NCI-H1694 treated with DMSO at 0.1 percent for 48 hours (cell line): ENCODE measurements at places on chromosomes 5 and 9.

DNA sequence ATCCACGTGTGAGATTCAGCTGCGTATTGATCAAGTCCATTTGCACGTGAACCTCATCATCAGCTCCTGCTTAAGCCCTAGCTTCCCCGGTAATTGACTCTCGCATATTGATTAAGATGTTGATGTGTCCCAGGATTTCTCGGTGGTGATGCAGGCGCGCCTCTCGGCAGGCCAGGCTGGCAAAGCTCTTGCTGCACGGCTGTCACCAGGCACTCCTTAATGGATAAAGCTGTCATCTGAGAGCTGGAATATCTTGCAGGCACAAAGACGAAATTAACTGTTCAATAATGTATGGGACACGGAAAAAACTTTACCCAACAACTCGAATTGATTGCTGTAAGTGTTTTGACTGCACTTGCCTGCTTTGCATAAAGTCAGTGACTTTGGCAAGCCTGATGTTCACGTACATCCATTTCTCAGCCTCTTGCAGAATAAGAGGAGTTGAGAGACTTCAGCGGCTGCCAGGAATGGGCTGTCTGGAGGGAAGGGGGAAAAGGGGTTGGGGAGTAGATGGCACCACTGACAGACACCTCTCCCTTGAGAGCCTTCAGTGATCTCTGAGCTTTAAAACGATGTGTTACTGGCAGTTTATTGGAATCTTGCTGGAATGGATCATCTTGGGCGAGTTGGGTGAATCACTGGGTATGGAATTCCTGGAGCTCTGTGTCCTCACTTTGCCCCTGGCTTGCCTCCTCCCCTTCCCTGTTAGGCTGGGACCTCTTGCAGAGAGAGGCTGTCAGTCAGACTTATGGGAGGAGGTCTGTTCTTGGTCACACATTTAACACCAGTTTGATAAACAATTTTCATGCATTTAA is 650.3 kb downstream of the CCDC171 start:
- no peak for DNase-seq

GRCh38 chr5:129079496-129079895 is 15.1 kb upstream of the ISOC1 start:
- no peak for DNase-seq

DNA sequence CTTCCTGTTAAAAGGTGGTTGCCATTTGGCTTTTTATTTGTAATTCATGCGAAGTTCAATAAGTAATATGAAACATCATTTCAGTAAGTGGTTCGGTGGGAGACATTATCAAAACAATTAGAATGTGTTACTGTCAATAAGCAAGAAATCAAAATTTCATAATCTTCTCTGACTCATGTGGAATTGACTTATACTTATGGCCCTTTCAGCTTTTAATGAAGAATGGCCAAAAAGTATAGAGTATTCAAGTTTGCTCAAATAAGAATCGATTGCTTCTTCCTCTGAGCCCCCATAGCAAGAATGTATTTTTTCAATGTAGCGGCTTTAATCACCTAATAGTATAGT is 174.5 kb downstream of the AOPEP start:
- no peak for DNase-seq

GRCh38 chr5:65978251-65978650 is 51.9 kb downstream of the ERBIN start:
- DNase-seq: no peak

GRCh38 chr5:137300411-137301240 is 198.5 kb downstream of the SPOCK1 start:
- DNase-seq: no peak

GRCh38 chr5:178504340-178504960 is 85.7 kb downstream of the COL23A1 start:
- DNase-seq: no peak

DNA sequence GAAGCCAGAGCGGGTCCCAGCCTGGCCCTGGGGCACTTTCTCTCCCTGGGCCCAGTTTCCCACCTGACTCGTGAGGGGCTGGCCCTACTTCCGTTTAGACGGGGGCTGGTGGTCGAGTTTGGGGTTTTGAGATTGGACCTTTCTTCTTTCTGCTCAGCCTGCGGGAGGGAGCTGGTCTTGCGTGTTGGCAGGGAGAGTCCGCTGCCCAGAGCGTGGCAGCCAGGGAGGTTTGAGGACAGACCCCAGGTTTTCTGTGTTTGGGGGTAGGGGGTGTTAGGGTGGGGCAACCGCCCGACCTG is 6.0 kb upstream of the PITX1 start:
- no peak for DNase-seq

GRCh38 chr9:133461975-133462374 is 2.2 kb downstream of the CACFD1 start:
- no peak for DNase-seq

- DNase-seq: no peak
Measured at GRCh38 chr5:148934895-148935400, 108.5 kb downstream of the ADRB2 start.

DNA sequence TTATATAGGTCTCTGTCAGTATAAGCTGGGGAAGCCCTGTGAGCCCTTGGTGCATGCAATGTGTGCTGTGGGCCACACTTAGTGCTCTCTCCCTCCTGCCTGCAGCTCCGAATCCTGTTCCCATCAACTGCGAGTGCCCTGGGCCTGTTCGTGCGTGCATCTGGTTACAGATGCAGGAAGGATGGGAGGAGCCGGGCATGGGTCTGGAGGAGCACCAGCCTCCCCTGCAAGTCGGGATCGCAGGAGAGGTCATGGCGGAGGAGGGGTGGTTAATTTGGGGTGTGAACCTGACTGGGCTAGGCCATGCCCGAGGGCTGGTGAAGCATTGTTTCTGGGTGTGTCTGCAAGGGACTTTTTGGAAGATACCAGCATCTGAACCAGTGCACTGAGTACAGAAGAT is 274.6 kb upstream of the IRX4 start:
- no peak for DNase-seq

- DNase-seq: no peak
Measured at GRCh38 chr5:114910727-114911126, 259.0 kb downstream of the TRIM36 start.

GRCh38 chr5:98734646-98735045 is 38.8 kb upstream of the RGMB start:
- no peak for DNase-seq

DNA sequence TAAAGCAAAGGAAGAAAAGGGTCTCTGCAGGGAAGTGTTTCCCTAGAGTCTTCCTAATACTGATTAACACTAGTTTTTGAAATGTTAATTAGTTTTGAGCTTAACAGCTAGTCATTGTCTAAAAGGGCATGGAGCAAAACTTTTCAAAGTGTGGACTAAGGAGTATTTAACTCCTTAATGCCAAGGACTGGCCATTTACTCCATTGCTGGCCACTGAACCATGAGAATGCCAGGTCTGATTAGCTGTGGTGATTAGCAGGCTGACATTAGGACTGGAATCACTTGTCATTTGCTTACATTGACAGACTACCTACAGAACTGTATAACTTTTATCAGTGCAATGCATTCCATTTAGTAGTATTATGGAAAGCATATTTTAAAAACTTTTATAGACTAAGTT is 987.0 kb downstream of the NR2F1-AS1 start:
- DNase-seq: no peak

- no peak for DNase-seq
Measured at GRCh38 chr9:95083086-95083768, 234.3 kb downstream of the FANCC start.

GRCh38 chr5:10563945-10564837 is at the start of gene ANKRD33B:
TSS of gene ANKRD33B (plus strand) at chr5:10564070. CDS start at chr5:10564468, 398 bp downstream.
- peak; percentile 83 for DNase-seq

- no peak for DNase-seq
Measured at GRCh38 chr5:9716838-9717281, 86.7 kb upstream of the TAS2R1 start.

DNA sequence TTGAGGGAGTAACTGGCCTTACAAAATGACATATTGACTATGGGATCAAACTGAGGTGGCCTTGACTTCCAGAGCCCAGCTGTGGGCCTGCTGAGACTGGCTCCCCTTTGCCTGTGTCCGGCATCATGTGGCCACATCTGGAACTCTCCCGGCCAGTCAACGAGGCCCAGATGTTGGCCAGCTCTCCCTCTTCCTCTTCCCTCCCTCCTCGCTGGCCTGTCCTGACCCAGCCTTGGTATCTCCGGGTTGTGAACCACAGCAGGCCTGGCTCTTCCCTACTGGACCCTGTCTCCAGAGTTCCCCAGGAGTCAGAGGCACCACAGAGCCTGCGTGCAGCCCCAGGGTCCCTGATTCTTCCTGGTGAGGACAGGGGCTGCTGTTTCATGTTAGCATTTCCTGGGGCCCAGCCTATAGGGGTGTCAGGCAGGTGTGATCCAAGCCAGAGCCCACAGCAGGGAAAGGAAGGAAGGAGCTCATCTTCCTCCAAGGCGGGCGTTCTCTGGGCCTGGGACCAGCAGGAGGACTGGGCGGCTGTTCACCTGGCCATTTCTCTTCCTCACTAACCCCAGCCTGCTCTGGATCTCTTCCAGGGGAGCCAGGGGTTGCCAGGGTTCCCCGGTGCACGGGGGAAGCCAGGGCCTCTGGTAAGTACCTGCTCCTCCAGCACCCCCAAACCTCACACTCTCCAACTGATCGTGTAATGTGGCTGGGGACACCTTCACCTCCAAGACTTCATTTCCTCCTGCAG is 81.2 kb downstream of the COL27A1 start:
- DNase-seq: no peak

DNA sequence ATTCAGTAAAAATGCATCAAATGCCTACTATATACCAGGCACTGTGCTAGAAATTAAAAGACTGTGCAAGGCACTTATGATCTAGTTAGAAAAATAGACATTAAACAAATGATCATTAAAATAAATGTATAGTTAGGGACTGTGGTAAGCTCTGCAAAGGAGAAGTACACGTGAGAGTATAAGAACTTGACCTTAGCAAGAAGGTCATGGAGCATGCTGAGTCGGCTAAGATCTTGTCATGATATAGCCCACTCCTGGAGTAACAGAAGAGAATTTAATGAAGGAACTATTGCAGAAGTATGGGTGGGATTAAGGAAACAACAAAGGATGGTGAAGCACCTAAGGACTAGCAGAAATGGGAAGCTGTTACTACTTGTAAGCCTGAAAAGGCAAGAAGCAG is 23.5 kb upstream of the SAP30L start:
- DNase-seq: no peak
